ENCODE measurements at places on chromosomes 1 and 21.

DNA sequence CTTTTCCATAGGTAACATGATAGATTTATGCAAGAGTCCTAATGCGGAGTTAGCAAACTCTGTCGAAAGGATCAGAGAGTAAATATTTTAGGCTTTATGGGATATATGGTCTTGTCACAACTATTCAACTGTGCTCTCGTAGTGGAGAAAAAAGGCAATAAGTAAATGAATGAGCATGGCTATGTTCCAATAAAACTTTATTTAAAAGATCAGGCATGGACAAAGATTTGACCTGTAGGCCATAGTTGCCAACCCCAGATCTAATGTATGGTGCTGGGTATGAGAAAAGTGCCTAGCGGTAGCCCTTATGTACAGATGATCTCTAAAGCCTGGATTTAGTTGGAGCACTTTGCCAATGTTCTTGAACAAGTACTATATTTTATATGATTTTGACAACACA lies 498.8 kb upstream of the C1orf87 start:
- no peak for DNase-seq

GRCh38 chr1:108645564-108646184 lies 15.2 kb downstream of the HENMT1 start:
- no peak for DNase-seq

DNA sequence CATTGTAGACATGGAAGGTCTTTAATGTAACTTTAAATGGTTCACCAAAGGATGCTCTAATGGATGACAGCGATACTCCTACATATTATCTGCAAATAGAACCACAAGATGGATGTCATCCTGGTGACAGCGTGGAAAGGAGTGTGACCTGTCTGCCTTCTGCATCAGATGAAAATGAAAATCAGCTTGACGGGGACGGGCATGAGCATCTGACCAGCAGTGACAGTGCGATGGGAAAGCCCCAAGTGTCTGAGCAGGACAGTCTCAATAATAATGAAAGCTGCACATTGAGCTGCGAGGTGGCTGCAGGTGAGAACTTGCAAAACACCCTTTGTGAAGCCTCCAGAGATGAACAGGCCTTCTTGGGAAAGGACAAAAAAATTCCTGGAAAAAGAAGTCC lies 25.2 kb downstream of the CNST start:
- DNase-seq: no peak

GRCh38 chr21:33949516-33950430 lies 34.2 kb upstream of the ATP5PO start:
- no peak for DNase-seq

DNA sequence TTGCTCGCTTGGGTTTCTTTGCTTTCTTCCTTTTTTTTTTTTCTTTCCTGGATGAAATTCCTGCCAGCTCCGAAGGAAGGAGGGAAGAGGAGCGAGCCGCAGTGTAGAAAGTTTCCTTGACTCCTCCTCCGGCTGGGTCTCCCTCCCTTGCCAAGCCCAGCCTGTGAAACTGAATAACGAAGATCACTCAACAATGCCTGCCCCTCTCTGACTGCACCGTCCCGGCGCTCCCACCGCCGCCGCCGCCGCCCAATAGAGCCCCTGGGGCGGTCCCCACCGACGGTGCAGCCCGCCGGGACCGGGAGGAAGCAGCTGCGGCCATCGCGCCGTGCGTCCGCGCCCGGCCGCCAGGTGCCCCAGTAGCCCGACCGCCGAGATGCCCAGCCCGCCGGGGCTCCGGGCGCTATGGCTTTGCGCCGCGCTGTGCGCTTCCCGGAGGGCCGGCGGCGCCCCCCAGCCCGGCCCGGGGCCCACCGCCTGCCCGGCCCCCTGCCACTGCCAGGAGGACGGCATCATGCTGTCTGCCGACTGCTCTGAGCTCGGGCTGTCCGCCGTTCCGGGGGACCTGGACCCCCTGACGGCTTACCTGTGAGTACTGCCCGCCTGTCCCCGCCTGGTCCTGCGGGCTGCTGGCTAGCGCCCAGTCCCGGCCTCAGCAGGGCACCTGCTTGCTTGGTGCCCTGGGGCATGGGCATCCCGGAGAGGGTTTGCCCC lies at the start of gene LGR6:
LGR6 (plus strand) TSS at position 186 of the 714 bp plus-strand sequence; CDS start at position 377, 191 bp downstream.
- DNase-seq: no peak

GRCh38 chr1:240965581-240966091 lies 353.7 kb upstream of the GREM2 start:
- no peak for DNase-seq

GRCh38 chr21:41367945-41368734 lies 6.3 kb downstream of the MX2 start:
- no peak for DNase-seq

DNA sequence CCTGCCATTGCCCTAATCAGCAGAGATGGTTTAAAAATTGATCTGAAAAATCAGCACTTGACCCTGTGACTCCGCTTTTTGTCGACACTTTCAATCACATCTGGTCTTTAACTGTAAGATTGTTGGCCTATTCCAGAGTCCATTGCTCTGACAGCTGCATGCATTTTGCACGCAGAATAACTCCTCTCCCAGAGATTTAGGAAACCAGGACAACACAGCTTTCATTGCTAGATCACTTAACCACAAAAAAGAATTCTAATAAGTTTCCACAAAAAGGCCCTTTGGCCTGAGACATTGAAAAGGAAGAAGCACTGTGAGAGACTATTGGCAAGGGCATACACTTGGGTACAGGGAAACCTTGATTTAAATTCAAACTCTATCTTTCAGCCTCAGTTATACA lies 373.1 kb downstream of the TGFB2 start:
- no peak for DNase-seq

- DNase-seq: no peak
Measured at GRCh38 chr1:153340356-153340755, 8.3 kb downstream of the PGLYRP4 start.

GRCh38 chr1:2327841-2328240 lies 63.5 kb downstream of the MORN1 start:
- DNase-seq: no peak

DNA sequence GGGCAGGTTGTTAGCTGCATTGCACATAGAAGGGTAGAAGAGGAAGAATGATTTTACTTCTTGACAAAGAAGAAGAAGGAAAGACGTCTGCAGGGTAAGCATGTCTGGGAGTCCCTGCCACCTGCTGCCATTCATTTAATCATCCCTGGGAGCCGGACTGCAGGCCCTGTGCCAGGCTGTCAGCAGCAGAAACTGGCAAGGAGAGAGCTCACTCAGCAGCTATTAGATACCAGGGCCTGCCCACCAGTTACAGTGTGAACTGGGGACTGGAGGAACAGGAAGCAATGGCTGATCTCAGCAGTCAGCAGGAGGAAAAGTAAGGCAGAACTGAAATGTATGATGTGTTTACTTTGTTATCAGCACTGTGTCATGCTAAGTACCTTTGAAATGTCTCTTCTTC lies 75.7 kb upstream of the C1orf87 start:
- DNase-seq: no peak

DNA sequence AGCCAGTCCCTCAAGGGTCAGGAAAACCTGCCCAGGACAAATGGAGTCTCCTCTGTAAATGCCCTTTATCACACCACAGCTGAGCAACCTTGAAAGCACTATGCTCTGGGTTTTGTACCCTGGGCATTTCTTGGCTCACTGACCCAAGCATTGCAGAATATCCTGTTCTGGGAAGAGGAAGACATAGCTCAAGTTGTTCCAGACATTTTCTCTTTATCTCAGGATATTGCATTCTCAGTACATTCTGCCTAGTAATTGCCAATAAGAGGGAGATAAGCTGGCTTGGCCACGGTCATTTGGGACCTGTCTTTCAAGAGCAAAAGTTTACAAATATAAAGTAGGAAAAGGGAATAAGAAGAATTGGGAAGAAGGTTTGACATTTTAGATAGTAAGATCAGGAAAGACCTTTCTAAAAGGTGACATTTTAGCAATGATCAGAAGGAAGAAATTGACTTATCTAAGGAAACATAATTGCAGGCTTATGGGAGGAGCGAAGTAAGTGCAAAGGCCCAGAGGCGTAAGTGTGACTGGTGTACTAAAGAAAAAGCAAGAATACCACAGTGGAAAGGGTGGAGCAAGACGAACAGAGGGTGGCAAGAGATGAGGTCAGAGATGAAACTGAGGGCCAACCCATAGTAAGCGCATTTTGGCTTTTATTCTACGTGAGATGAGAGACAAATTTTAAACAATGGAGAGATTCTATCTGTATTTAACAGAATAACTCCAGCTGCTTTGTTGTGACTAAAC lies 394.0 kb upstream of the CXADR start:
- no peak for DNase-seq

GRCh38 chr1:177302357-177303044 lies 131.7 kb downstream of the BRINP2 start:
- no peak for DNase-seq

All from stimulated activated CD8-positive, alpha-beta memory T cell treated with anti-CD3 and anti-CD28 coated beads, Interleukin-4, amount 100 ng/mL, for 4 hours (primary cell).